ENCODE measurements at places on chromosomes 12 and 14. TPM values are rescaled to one million over a fixed set of nuclear protein-coding genes. Genes with fewer than 3 reads are reported as not detected.

Gene DIO2
- total RNA-seq, result 27.0 TPM

Gene MYH6
- not detected for total RNA-seq

Gene TMEM179
- total RNA-seq, result 0.28 TPM

Gene SIX6
- not detected for total RNA-seq

Gene GDF3
- not detected for total RNA-seq

Gene KRT4
- total RNA-seq, result not detected

Gene CCDC177
- under 0.01 TPM for total RNA-seq

Gene COQ5
- total RNA-seq, result 30.9 TPM

Gene ARHGEF40
- 30.3 TPM for total RNA-seq

Gene SLCO1B1
- not detected for total RNA-seq

Gene KRT78
- not detected for total RNA-seq

Gene IGFBP6
- total RNA-seq, result 1,794 TPM

Gene PIWIL1
- not detected for total RNA-seq
